Heart right ventricle (tissue), 16 donors: ENCODE measurements at places on chromosomes 3 and 15. TPM values are rescaled to one million over a fixed set of nuclear protein-coding genes. Genes with fewer than 3 reads are reported as not detected.

GRCh38 chr3:29764041-29764440, 483.2 kb downstream of the RBMS3 start:
- DNase-seq: no peak
- no peak overlapping the region for H3K4me3 ChIP-seq
- H3K27ac ChIP-seq: no peak overlapping the region
- no peaks in the 10 kb centered on the region for H3K36me3 ChIP-seq
- no peaks in the 10 kb centered on the region for H3K27me3 ChIP-seq

GRCh38 chr3:159137949-159138348, 336.1 kb downstream of the MFSD1 start:
- no peaks in the 10 kb centered on the region for H3K36me3 ChIP-seq
- no peaks in the 10 kb centered on the region for H3K27me3 ChIP-seq
- no peak for DNase-seq
- no peaks in the 10 kb centered on the region for H3K4me1 ChIP-seq

- H3K27ac ChIP-seq: no peak overlapping the region
- H3K4me3 ChIP-seq: no peak overlapping the region
Observed at GRCh38 chr15:40995656-40996055, 42.4 kb downstream of the CHAC1 start.

DNA sequence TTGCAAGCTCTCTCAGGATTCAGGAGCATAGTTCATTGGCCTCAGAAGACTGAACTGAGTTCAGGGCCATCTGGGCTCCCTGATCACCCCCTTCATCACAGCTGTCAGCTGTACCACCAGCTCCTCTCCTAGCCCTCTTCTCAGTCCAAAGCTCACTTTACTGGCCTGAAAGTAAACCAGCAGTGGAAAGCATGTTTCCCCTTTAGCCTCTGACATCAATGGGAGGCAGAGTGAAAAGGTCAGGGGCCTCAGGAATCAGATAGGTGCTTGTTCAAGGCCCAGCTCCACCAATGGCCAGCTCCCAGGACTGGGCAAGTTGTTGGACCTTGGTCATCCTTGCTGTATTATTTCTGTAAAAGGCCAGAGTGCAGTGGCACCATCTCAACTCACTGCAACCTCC, 223.4 kb downstream of the TLE3 start:
- no peak overlapping the region for H3K27ac ChIP-seq
- H3K36me3 ChIP-seq: no peaks in the 10 kb centered on the region
- DNase-seq: no peak
- H3K4me1 ChIP-seq: no peaks in the 10 kb centered on the region

DNA sequence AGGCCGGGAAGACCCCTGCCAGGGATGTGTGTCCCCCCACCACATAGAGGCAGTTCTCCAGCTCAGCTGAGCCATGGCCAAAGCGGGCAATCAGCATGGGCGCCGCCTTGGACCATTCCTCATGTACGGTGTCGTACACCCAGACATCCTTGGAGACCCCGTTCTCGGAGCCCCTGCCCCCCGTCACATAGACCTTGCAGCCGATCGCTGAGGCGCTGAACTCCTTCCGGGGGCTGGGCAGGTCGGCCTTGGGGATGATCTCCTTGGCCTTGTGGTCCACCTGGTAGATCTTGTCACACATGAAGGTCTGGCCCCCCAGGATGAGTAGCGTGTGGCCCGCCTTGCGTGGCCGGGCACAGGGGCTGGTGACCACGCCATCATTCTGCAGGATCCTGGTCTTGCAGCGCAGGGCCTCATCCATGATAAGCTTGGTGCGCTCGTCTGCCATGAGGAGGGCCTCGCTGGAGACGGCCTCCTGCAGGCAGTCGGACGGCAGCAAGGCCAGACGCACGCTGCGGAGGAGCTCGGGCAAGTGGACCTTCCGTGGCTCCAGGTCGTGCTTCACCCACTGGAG, 26.0 kb downstream of the KLHL25 start:
- H3K36me3 ChIP-seq: peaks cover 4% of the 10 kb centered on the region
- DNase-seq: no peak
- no peaks in the 10 kb centered on the region for H3K27me3 ChIP-seq
- H3K27ac ChIP-seq: no peak overlapping the region

DNA sequence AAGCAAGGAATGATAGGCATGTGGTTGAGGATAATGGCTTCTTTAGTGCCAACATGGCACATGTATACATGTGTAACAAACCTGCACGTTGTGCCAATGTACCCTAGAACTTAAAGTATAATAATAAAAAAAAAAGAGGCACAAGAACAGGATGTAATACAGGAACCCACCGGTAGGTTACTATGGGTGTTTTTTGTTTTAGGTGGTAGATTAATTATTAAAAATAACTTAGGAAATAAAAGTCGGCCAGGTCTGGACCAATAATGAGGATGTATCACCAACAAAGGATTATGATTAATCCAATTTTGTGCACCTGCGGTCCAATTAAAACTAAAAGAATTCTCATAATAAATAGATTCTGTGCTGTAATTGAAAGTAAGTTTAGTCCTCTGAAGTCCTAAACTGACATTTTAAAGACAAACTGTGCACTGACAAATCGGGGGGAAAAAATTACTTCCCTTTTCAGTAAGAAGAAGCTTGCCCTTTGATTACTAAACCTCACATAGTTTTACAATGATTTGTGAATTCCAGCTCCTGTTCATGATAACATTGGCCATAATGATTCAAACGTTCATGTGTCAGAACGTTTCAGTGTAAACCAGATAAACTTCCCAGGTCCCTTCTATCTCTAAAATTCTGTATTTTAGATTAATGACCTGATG, 62.2 kb downstream of the CASR start:
- peak overlapping the region; percentile 30 for H3K4me3 ChIP-seq
- H3K27ac ChIP-seq: peak overlapping the region; percentile 84
- H3K4me1 ChIP-seq: peaks cover 32% of the 10 kb centered on the region
- H3K36me3 ChIP-seq: no peaks in the 10 kb centered on the region
- H3K27me3 ChIP-seq: no peaks in the 10 kb centered on the region

DNA sequence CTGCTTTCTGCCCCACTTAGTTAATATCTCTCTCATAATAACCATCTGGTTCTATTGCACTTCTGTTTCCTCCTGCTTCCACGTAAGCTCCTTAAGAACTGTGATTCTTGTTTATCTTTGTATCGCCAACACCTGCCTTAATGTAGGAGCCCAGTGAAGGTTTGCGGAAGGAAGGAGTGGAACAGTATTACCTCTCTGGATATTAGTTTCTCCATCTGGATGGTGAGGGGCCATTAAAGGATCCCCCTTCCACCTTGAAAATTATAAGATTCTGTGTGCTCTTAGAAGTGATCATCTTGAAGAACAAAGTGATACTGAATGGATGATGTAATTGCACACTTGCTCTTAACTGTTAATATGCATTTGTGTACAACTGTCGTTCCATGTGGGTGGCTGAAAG, 2.2 kb downstream of the CHRNA5 start:
- H3K27ac ChIP-seq: no peak overlapping the region
- H3K4me1 ChIP-seq: no peaks in the 10 kb centered on the region
- H3K36me3 ChIP-seq: no peaks in the 10 kb centered on the region
- peaks cover 27% of the 10 kb centered on the region for H3K27me3 ChIP-seq
- no peak for DNase-seq
- H3K4me3 ChIP-seq: no peak overlapping the region

GRCh38 chr15:71331173-71331572, 215.9 kb downstream of the THSD4 start:
- peak overlapping the region; percentile 89 for H3K27ac ChIP-seq
- no peaks in the 10 kb centered on the region for H3K36me3 ChIP-seq
- H3K4me1 ChIP-seq: peaks cover 38% of the 10 kb centered on the region
- no peaks in the 10 kb centered on the region for H3K27me3 ChIP-seq

GRCh38 chr3:108097322-108098002, 6.6 kb upstream of the CD47 start:
- no peaks in the 10 kb centered on the region for H3K27me3 ChIP-seq
- H3K36me3 ChIP-seq: no peaks in the 10 kb centered on the region
- DNase-seq: no peak
- no peaks in the 10 kb centered on the region for H3K4me1 ChIP-seq

GRCh38 chr3:152047465-152047864, 174.0 kb downstream of the SUCNR1 start:
- no peak for DNase-seq
- no peaks in the 10 kb centered on the region for H3K36me3 ChIP-seq
- H3K27ac ChIP-seq: peak overlapping the region; percentile 9
- H3K27me3 ChIP-seq: no peaks in the 10 kb centered on the region
- H3K4me3 ChIP-seq: no peak overlapping the region
- peaks cover 3% of the 10 kb centered on the region for H3K4me1 ChIP-seq

DNA sequence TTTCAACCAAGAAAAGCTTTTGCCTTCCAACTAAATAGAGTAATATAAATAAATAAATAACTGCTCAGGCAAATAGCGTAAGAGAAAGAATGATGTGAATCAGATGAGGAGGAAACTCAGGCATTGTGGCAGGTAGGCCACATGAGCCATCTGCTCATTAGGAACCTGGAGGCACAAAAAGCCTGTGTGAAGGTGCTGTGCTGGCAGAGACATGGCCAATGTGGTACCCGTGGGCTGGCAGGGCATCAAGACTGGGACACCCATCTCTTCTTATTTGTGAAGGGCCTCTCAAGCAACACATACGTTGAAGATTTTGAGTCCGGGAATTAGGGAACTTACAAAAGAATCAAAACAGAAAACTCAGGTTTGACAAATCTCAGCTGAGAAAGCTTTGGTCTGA, 9.5 kb downstream of the ANKRD34C start:
- H3K4me3 ChIP-seq: no peak overlapping the region
- no peaks in the 10 kb centered on the region for H3K4me1 ChIP-seq
- no peaks in the 10 kb centered on the region for H3K27me3 ChIP-seq

- H3K36me3 ChIP-seq: no peaks in the 10 kb centered on the region
- H3K4me1 ChIP-seq: no peaks in the 10 kb centered on the region
- no peaks in the 10 kb centered on the region for H3K27me3 ChIP-seq
- H3K27ac ChIP-seq: no peak overlapping the region
Observed at GRCh38 chr3:31695280-31696008, 162.7 kb downstream of the STT3B start.

GRCh38 chr15:75107516-75107907, 84.1 kb downstream of the PPCDC start:
- no peak overlapping the region for H3K4me3 ChIP-seq
- no peak for DNase-seq
- no peaks in the 10 kb centered on the region for H3K27me3 ChIP-seq
- H3K4me1 ChIP-seq: peaks cover 13% of the 10 kb centered on the region
- no peaks in the 10 kb centered on the region for H3K36me3 ChIP-seq

DNA sequence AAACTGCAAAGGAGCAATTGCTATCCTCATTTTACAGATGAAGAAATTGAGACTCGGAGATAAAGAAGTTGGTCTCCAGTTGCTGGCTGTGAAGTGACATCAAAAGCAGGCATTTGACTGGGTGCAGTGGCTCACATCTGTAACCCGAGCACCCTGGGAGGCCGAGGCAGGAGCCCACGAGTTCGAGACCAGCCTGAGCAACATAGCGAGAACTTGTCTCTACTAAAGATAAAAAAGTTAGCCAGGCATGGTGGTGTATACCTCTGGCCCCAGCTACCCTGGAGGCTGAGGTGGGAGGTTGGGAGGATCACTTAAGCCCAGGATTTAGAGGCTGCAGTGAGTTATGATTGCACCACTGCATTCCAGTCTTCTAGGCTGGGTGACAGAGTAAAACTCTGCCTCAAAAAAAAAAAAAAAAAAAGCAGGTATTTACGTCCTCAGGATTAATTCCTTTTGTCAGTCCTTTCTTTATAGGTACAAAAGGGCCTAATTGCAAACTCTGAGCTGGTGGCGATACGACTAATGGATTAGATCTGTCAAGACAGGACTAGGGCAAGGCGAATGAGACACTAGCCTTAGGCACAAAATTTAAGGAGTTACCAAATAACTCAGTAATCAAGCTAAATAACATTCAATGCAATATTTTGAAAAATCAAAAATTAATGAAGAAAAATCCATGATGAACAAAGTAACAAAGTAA, 5.9 kb upstream of the DNASE1L3 start:
- H3K27me3 ChIP-seq: no peaks in the 10 kb centered on the region
- no peak overlapping the region for H3K4me3 ChIP-seq
- H3K36me3 ChIP-seq: no peaks in the 10 kb centered on the region

- no peak for DNase-seq
- no peaks in the 10 kb centered on the region for H3K27me3 ChIP-seq
- H3K4me1 ChIP-seq: peaks cover 47% of the 10 kb centered on the region
- peak overlapping the region; percentile 100 for H3K4me3 ChIP-seq
- H3K36me3 ChIP-seq: peaks cover 62% of the 10 kb centered on the region
- peak overlapping the region; percentile 89 for H3K27ac ChIP-seq
Observed at GRCh38 chr15:90232941-90233386, 777 bp downstream of the CIB1 start.

GRCh38 chr3:30069056-30069455, 537.3 kb upstream of the TGFBR2 start:
- no peak for DNase-seq
- H3K4me1 ChIP-seq: no peaks in the 10 kb centered on the region
- H3K27ac ChIP-seq: no peak overlapping the region
- no peak overlapping the region for H3K4me3 ChIP-seq
- H3K27me3 ChIP-seq: no peaks in the 10 kb centered on the region

GRCh38 chr3:181629029-181629428, 82.7 kb upstream of the SOX2 start:
- no peak overlapping the region for H3K4me3 ChIP-seq
- DNase-seq: no peak
- no peaks in the 10 kb centered on the region for H3K27me3 ChIP-seq
- H3K36me3 ChIP-seq: no peaks in the 10 kb centered on the region

DNA sequence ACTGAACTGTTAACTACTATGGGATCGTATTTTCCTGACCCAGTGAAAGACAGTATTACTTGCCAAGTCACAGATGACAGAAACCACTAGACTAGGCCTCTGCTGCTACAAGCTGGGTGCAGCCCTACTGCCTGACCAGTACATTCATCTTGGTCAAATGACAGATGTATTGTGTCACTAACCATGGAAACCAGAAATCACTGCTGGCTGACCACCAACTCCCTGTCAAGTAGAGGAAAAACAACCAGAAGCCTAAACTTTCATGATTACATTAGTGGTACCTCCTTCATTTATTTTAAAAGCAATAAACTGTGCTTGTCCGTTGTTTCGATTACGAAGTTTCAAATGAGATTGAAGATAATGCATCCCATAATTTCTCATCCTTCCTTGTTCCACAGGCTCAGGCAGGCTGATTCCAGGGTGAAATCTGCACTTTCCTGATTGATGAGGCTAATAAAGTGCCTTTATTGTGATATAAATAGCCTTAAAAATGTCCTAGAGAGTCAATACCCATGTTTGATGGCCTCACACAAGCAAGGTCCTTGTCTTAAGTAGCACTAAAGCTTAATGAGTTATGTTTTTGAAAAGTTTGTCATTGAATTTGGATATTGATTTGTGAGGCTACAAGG, 309.7 kb downstream of the LSAMP start:
- H3K36me3 ChIP-seq: no peaks in the 10 kb centered on the region
- no peaks in the 10 kb centered on the region for H3K27me3 ChIP-seq
- DNase-seq: peak; percentile 24

GPR87 gene
- total RNA-seq: not detected

ZNF619 gene
- total RNA-seq: 5.0 TPM

MORC1 gene
- not detected for total RNA-seq

ITGA11 gene
- total RNA-seq: 4.4 TPM

LAMB2 gene
- 843 TPM for total RNA-seq

SOX14 gene
- not detected for total RNA-seq

GATA2 gene
- total RNA-seq: 14.3 TPM

CYP8B1 gene
- not detected for total RNA-seq
